ENCODE measurements at places on chromosomes 6 and 20.

GRCh38 chr20:5720696-5721095 lies 29.5 kb upstream of the SHLD1 start:
- DNase-seq, result no peak

- peak; percentile 26 for DNase-seq
Measured at GRCh38 chr6:159074120-159074684, 29.4 kb upstream of the TAGAP start.

- DNase-seq, result no peak
Measured at GRCh38 chr6:169798764-169799473, 47.5 kb downstream of the ERMARD start.

GRCh38 chr20:420721-421574 lies 12.8 kb downstream of the RBCK1 start:
- DNase-seq, result no peak

DNA sequence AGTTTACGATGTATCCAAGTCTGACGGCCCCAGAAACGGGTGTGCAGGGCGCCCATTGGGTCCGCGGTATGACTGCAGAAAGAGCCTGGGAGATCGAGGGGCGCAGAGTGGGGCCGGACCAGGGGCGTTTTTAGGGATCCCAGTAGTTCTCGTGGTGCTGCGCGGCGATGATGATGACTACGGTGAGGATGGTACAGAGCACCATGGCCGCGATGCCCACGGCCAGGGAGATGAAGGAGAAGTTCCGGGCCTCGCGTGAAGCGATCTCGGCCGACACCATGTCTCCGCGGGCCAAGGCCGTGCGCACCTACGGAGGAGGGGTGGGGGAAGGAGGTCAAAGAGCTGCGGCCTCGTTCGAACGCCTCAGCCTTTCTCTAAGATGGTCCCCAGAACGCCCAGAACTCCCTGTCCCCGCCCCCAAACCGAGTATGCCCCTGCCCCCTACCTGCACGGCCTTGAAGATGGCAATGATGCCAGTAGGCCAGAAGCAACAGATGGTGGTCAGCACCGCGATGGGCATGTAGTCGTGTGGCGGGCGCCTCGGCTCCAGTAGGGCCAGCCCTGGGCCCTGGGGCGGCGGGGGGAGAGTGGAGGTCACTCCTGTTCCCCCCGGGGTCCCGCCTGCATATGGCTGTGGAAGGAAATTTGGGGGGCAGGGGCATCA lies 2.5 kb downstream of the PRRT1 start:
- DNase-seq, result no peak

DNA sequence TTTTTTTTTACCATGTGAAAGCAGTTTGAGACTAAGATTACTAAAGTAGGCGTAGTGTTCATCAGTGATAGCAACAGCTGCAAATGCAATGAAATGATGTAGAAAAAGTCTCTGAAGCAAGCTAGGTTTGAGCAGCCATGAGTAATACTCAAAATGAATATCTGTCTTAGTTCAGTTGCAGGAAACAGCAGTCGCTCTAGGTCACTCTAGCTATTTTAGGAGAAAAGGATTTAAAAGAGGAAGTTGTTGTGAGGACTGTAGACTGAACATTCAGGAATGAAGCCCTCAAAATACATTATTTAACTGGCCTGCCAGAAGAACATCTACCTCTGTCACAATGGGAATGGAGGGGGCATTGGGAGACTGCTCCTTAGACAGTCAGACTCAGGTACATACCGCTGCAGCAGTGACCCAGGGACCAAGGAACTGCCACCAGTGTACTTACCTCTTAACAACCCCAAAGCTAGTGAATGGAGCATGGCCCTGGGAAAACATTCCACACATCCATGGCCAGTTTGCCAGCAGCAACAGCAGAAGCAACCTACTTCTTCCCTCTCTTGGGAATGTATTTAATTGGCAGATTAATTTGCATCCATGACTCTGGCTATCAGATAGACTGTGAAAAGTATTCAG lies 243.0 kb upstream of the KHDRBS2 start:
- DNase-seq, result no peak
